Caki2 (cell line): ENCODE measurements at places on chromosomes 3 and 15.

DNA sequence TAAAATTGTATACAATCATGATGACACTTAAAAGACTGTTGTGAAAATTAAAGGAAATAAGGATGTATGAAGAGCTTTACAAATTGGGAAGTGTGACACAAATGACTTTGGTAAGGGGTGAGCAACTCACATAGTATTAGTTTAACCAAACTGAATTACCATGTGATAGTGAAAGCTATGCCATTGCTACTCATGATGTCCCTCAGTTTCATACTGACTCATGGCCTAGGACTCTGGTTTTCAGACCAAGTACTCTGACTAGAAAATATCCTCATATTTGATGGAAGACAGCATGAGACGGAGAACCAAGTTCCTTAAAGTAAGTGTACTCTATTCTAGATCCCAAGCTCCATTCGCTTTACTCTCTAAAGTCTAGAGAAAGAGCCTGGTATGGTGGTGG, 203.2 kb upstream of the ICE2 start:
- no peak for DNase-seq

- no peak for DNase-seq
These were observed 31.3 kb downstream of the SNRK start for GRCh38 chr3:43317461-43318316.

- DNase-seq = no peak
These were observed 225.4 kb downstream of the EPHA3 start for GRCh38 chr3:89332793-89333192.

GRCh38 chr3:39208463-39209055, 16.2 kb upstream of the XIRP1 start:
- DNase-seq = peak; percentile 24

GRCh38 chr15:70609889-70610288, 153.5 kb downstream of the UACA start:
- DNase-seq = no peak

- no peak for DNase-seq
These were observed 43.0 kb downstream of the PGPEP1L start for GRCh38 chr15:98964466-98965133.

GRCh38 chr3:16937326-16937845, 52.6 kb downstream of the PLCL2 start:
- no peak for DNase-seq

GRCh38 chr15:52233405-52233804, 42.2 kb upstream of the GNB5 start:
- no peak for DNase-seq

GRCh38 chr3:41997702-41998550, 36.0 kb upstream of the ULK4 start:
- DNase-seq = no peak

DNA sequence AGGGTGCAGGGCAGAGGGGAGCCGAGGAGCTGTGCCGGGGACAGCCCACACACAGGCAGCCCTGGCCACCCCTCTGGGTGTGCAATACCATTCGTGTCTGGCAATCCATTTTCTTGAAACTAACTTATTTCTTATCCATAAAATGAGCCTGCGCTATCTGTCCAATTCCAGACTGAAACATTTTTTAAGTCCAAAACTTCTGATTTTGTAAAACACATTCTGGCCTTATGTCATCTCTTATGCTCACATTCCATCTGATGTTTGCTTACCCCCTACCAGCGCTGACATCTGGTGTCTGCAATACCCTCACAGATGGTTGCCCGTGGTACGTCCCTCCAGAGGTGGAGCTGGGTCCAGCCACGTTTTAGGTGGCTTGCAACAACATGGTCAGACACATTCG, 31.8 kb downstream of the PCSK6 start:
- no peak for DNase-seq

DNA sequence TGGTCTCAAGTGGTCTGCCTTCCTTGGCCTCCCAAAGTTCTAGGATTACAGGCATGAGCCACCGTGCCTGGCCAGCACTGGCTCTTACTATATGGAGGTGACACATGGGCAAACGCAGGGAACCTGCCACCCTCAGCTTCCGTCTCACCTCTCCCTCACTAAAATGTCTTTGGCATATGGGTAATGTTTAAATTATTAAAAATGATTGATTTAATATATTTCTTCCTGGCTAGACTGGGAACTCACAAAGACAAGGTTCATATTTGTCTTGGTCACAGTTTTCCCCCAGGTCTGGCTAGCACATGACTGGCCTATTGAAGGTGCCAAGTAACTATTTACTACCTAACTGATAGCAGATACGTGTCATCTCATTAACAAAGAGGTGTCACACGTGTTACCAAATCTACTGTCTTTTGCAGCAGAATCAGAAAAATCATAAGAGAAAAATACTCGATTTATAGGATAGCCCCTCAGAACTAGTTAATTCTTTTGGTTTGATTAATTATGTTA, 48.2 kb downstream of the SYNM start:
- no peak for DNase-seq

GRCh38 chr3:82201316-82201715, 439.9 kb upstream of the GBE1 start:
- DNase-seq = no peak

DNA sequence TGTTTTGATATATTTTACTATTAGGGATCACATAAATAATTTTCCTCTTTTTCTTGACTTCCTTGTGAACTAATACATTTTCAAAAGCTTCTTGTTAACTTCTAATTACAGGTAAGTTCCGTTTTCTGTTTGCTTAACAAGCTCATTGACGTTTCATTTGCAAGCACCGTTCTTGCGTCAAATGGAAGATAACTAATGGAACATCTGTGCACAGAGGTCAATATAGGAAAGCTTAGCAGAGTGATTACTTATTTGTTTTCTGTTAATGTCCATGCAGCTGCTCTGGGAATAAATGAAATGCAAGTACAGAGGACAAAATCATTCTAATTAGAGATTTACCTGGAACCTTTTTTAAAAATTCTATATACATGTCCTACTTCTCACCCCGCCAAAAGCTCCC, 115.5 kb upstream of the C2CD4B start:
- no peak for DNase-seq

DNA sequence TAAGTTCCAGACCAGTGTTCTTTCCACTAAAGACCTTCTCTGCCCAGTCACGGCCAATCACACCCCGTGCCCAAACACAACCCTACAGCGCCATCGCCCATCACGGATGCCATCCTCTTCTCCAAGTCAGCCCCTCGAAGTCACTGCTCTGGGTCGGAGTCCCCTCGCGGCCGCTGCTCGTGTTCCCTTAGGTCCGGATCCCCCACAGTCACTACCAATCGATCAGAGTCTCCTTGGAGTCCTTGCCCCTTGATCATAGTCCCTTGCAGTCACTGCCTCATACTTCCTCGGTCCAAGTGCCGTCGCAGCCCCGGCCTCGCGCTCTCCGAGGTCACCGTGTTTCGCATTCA, 461 bp downstream of the PCYT1A start:
- no peak for DNase-seq

- DNase-seq = peak; percentile 73
These were observed 15.9 kb downstream of the MYZAP start for GRCh38 chr15:57607570-57608000.

DNA sequence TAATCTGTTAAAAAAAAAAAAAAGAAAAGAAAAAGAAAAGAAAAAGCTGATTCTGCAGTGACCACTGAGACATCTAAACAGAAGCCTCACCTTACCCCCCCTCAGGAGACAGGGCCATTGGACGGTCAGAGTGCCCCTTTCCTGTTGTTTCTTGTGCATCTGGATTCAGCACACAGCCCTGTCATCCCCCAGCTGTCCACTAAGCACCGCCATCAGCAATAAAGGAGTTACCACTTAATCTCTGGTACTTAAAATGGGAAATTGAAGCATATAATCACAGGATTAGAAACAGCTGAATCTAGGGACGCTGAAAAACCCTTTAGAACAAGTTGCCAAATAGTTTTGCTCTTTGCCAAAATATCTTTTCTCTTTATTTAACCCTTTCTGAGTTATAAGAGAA, 62.5 kb downstream of the TRIM69 start:
- no peak for DNase-seq

- DNase-seq = peak; percentile 71
These were observed 81.9 kb downstream of the CCK start for GRCh38 chr3:42183991-42184632.

DNA sequence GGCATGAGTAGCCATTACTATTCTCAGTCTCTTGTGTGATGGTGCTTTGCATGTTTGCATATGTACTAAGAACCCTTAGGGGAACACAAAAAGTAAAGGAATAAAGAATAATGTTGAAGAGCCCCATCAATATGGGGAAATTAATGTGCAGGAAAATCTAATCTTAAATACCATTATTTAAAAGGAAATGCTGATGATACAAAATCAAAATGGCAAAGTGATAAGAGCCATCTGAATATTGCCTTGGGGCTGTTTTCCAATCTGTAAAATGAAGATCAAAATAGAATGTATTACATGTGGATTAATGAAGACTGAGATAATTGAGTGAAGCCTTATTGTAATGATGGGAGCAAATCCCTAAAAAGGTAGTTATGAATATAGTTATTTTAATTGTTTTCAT, 771.4 kb downstream of the GRM7 start:
- DNase-seq = no peak

DNA sequence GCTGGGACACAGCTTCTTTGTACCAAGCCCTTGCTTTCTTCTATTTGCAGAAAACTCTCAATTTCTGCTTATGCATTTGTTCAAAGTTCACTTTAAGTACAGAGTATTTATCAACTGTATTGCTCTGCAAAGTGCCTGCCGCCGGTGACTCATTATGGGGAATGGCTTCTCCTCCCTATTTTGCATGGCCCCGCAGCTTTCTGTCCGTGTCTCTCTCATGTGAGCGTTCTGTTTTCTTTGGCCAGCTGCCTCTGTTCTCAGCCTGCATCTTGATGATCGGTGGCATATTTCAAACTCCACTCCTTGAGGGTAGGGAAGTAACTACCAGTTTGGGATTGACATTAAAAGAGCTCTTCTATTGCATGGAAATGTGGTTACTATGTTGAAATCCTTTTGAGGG, 28.6 kb upstream of the ST8SIA2 start:
- peak; percentile 86 for DNase-seq

GRCh38 chr15:71790081-71790480, 20.3 kb upstream of the NR2E3 start:
- DNase-seq = peak; percentile 70

DNA sequence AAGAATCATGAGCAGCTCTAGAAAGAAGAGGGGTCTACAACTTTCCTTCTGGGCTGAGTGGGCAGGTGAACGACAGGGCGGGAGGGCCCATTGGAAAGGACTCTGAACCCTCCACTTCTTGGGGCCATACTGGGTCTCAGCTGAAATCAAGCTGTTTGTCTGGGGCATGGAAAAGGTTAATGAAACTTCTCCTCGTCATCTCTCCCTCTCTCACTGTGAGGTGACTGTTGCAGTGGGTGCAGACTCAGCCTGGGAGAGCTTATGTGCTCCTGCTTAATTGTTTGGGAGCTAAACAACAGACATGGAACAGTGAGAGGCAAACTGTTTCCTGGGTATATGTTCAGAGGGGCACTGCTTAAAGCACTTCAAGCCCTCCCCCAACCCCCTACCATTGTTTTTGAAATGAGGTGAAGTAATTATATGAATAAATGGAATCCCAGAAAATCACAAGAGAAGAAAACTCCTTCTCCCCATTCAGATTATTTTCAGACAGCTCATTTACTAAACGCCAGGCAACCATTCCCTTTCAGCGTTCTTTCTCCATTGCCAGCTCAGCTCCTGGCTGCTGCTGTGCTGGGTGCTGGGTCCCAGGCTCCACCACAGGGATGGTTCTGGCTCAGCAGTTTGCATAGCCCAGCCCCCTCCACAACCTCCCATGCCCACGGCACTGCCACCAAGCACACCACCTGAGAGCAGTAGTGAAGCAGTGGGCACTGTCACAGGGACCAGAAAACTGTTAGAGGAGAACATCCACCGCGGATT, 444.9 kb upstream of the TBL1XR1 start:
- no peak for DNase-seq

GRCh38 chr3:8357859-8358258, 143.8 kb upstream of the LMCD1 start:
- DNase-seq = no peak

DNA sequence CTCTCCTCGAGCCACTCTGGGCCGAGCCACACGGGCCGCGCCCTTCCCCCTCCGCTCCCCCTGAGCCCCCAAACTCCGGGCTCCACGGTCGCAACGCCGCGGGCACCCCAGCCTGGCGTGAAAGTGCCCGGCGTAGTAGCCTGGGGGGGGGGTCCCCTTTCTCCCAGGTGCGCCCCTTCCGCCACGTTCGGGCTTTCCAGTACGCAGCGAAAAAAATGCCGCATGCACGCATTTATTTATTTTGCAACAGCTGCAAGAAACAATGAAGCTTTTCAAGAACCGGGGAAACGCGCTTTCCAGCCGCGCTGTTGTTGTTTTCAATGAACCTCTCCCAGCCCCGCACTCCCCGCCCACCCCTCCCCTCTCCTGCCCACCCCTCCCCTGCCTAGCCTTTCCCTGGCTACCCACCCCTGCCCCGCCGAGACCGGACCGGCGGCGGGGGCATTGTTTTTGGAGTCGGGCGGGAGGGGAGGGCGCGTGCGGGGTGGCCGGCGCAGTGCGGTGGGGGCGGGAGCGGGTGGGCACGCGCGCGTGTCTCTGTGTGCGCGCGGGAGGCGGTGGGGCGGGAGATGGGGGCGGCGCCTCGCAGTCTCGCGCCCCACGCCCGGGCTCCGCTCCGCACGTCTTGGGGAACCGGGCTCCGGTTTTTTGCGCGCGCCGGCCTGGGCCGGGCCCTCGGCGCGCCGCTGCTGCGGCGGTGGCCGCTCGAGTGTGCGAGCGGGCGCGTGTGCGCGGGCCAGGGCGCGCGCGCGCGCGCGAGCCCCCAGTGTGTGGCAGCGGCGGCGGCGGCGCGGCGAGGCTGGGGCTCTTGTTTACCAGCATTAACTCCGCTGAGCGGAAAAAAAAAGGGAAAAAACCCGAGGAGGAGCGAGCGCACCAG, at the start of gene IGF1R:
Gene IGF1R (plus strand): TSS at position 766 of the 880 bp plus-strand sequence. CDS start 1,043 bp downstream, outside the sequence.
- DNase-seq = peak; percentile 94

GRCh38 chr15:89171136-89172072, 50.0 kb downstream of the RLBP1 start:
- DNase-seq = peak; percentile 33

DNA sequence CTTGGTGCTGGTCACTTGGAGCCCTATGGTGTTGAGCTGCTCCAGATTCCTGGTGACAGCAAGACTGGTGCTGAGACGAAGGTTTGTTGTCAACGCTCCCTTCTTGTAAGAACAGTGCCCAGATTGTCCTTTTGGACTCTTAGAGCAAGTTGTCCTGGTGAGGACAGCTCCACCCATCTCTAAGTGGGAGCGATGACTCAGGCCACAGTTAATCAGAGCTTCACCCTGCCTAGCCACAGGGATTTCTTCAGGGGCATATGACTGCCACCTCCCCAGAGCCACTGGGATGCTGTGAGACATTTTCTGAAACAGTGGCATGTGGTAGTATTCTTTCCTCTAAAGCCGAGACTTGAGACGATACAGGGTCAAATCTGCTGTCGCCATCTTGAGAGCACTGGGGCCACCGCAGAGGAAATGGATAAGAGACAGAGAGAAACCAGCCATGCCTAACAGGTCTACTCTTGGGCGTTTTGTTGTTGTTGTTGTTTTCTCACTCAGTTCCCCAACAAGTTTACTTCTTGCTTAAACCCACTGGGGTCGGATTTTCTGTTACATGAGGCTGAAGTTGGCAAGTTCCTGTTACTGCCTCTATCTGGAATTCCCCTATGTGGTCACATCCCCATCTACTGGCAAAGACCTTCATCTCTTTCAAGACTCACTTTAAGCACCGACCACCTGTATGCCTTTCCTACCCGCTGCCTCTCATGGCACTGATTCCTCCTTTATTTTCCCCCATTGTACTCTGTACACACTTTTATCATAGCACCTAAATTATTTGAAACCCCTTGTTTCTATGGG, 16.0 kb upstream of the PCOLCE2 start:
- peak; percentile 61 for DNase-seq
